ENCODE measurements at places on chromosomes 12 and 14. TPM values are rescaled to one million over a fixed set of nuclear protein-coding genes. Genes with fewer than 3 reads are reported as not detected.

- no peak for DNase-seq
Measured at GRCh38 chr14:85438481-85438942, 91.4 kb upstream of the FLRT2 start.

DNA sequence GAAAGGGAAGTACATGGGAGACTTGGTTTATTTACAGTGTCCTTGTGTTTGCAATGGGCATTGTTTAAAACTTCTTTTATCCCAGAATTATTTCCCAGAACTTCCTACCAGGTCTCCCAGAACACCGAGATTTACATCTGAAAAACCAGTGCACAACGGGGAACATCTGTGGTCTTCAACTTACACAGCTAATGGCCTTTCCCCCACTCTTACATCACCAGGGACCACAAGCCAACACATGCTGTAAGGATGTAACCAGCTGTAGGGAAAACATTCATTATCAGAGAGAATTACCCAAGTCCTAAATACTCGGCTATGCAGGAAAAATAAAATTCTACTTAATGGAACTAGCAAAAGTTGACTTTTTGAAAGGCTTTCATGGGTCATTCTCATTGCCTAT lies 267.6 kb downstream of the DUSP6 start:
- DNase-seq: no peak

DNA sequence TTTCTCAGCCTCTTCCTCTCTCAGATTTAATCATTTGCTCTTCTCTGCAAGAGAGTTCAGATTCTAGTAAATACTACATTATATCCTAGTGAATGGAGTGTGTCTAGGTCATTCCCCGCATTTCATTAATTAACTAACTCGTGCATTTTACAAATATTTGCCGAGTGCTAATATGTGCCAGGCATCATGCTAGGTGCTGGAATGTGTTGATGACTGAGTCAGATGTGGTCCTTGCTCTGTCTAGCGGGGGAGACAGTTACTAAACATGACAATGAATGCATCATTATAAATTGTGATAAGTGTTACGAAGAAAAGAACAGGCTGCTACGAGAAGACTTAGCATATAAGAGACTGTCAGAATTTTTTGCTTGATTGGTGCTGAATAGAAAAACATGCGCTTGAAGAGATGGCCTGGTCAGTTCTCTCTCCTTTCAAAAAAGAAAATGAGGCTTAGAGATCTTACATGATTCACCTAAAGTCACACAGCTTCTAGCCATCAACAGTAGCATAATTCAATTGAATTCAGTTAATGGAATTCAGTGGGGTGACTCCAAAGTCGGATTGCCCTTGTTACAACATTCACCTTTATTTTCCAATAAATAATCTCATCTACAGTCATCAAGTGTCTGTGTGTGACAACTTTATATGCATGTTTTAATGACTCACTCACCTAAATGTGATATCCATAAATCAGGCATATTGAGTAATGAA lies 48.7 kb upstream of the MAX start:
- DNase-seq: no peak

Gene SYT1
- total RNA-seq: 1.3 TPM

GRCh38 chr14:95887351-95887750 lies 10.7 kb downstream of the TUNAR start:
- DNase-seq: no peak

DNA sequence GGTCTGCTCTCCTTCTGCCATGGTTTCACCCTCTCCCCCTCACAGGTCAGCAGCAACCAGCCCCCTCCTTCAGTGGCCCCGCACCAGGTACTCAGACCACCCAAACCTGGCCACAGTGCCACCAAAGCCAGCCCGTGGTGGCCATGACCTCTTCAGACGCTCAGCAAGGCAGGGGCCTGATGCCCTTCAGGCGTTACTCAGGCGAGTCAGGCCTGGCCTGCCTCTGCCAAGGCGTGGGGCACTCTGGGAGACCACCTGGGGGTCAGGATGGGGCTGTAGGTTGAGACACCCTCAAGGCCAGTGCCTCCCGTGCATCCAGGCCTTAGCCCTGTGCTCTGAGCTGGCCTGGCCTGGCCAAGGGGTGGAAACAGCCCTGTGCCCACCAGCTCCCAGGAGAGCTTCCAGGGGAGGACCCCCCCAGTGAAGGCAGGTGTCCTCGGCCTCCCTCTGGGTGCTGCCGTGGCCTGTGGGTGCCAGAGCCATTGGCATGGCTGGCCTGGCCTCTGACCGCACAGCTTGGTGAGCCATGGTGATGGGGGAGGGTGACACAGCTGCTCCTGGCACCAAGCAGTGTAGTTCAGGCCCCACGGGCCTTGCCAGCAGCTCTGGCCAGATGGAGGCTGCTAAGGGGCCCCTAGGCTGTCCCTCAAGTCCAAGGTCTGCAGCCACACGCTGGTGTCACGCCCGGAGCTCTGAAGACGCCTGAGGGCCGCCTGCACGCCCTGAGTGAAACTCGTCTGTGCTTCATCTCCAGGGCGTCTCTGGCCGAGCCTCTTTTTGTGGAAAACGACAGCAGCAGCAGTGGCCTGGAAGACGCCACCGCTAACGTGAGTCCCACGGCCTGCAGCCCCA lies 15.1 kb downstream of the XRCC3 start:
- no peak for DNase-seq

DNA sequence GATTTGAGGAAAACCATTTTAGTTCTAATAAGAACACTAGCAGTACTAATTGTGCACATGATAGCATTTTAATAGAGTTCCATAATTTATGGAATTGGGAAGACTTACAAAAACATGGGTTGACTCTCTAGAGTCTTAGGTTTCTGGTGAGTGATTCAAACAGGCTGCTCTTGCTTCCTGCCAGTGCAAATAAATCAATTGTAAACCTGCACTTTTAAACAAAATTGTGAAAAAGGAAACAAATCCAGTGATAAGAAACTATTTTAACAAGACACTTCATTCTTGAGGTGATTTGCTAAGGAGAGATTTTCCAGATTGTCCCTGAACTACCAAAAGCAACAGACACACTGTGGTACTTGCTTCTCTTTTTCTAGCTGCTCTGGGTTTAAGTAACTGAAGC lies 112.2 kb downstream of the CACNA1C start:
- DNase-seq: no peak

GRCh38 chr14:70045310-70045709 lies 143.4 kb downstream of the SLC8A3 start:
- no peak for DNase-seq

Gene CCDC38
- total RNA-seq: 1.2 TPM

- no peak for DNase-seq
Measured at GRCh38 chr14:69593018-69593677, 18.2 kb upstream of the SUSD6 start.

Gene FGF6
- not detected for total RNA-seq

DNA sequence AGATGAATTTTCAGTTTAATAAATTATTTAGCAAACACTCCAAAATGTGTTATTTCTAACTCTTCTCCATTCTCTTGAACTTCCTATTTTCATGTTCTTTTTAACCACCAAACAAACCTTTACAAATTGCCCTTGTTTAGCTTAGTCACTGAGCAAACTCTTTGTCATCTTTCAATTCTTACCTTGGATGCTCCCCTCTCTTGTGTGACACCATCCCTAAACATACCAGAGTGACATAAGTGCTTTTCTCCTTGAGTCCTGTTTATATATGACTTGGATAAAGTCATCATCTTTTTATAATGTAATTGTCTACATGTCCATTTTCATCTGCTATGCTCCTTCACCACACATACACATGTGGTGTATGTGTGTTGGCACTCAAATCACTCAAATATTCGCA lies 3.4 kb upstream of the TMEM19 start:
- no peak for DNase-seq

DNA sequence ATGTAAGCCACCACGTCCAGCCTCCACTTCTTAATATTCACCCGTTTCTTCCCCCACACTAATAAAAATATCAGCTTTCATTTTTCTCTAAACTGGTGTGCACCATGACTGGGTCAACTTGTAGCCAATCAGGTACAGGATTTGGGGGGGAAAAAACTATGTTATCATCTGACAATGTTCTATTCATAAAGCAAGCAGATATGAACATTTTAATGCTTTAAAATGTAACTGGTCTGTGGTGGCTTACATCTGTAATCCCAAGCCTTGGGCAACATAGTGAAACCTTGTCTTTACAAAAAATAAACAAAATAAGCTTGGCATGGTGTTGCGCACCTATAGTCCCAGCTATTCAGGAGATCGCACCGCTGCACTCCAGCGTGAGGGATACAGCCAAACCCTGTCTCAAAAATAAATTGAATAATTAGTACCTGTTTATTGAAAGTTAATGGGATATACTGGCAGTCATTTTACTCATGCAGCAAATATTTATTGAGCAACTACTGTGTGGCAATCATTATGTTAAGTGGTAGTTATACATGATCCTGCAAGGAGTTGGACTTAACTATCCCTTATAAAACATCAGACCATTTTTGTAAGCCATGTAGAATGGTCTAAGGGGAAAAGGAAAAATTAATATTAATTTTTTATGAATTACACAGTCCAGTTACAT lies 15.3 kb upstream of the ITPR2 start:
- DNase-seq: no peak

- no peak for DNase-seq
Measured at GRCh38 chr12:93751864-93752610, 74.9 kb downstream of the CRADD start.

Gene TEAD4
- 0.86 TPM for total RNA-seq

Gene POTEG
- not detected for total RNA-seq

Gene ALG10B
- total RNA-seq: 4.0 TPM

Gene AMHR2
- total RNA-seq: 0.09 TPM

- DNase-seq: no peak
Measured at GRCh38 chr12:82635263-82635662, 51.4 kb upstream of the TMTC2 start.

Gene CCDC196
- total RNA-seq: 8.1 TPM

Gene STYK1
- not detected for total RNA-seq

Gene OTX2
- not detected for total RNA-seq

GRCh38 chr14:85533861-85534291 lies 3.9 kb downstream of the FLRT2 start:
- no peak for DNase-seq

Gene SIX6
- not detected for total RNA-seq

Gene TRIM9
- 0.93 TPM for total RNA-seq

Gene WIF1
- total RNA-seq: not detected

DNA sequence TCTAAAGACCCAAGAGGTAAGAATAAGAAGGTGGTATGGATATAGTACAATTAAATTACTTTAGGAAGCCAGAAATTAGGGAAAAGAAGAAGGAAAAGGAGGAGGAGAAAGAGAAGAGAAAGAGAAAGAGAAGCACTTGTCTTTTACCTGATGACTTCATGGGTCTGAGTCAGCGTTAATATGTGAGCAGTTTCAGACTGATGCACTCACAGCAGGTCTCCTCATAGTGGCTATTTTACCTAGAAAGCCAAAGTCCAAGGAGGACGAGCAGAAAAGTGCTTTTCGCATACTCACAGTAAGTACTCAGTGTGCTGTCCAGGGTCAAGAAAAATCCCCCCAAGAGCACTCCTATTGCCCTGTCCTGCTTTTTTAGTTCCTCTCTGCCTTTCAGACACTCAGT lies 222.1 kb downstream of the C12orf42 start:
- DNase-seq: no peak

DNA sequence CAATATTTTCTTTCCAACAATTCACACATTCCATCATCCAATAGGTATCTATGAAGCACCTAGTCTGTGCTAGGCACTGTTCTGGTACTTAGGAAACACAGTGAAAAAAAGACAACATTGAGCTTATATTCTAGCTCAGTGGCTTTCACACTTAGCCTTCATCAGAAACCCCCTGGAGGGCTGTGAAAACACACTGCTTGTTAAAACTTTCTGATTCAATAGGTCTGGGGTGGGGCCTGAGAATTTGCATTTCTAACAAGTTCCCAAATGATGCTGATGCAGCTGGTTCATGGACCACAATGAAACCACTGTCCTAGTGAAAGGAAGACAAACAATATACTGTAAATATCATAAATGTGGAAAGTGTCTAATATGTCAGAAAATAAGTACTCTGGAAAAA lies 5.9 kb downstream of the VTI1B start:
- no peak for DNase-seq

Gene ZNF385A
- 2.5 TPM for total RNA-seq

DNA sequence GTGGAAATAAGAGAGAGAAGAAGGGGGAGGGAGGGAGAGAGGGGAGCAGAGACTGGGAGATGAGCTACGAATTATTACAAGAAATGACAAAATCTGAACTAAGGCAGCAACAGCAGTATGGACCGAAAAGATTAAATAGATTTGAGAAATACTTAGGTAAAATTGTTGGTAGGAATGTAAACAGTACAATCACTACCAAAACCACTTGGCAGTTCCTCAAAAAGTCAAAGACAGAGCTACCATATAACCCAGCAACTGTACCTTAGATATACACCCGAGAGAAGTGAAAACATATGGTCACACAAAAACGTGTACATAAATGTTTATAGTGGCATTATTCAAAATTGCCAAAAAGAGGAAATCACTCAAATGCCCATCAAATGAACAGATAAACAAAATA lies 14.1 kb downstream of the KRAS start:
- DNase-seq: no peak

GRCh38 chr12:113082486-113083148 lies 26.1 kb downstream of the DTX1 start:
- DNase-seq: no peak

Measured in right lobe of liver (tissue), 6 donors.